ENCODE measurements at places on chromosomes 16 and 17.
A peak's percentile ranks its signal among the peaks of the same experiment; 100 is the strongest.

GRCh38 chr16:78127130-78127529 is 27.7 kb downstream of the WWOX start:
- DNase-seq, result peak; percentile 47

DNA sequence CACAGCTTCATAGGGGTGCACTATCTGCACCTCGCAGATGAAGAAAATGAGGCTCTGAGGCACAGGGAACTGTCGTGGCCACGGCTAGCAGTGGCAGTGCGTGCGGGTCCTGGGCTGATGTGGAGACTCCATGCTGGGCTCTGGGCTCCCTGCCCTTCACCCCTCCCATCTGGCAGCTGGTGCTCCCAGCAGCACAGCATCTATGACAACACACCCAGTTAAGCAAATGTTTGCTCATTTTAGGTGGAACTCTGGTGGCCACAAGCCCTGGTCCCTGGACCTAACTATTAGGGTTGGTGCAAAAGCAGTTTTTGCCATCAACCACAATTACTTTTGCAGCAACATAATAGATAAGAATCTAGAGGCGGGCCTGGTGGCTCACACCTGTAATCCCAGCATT is 30.9 kb downstream of the IFT140 start:
- no peak for DNase-seq

GRCh38 chr17:10871914-10872313 is 34.0 kb upstream of the PIRT start:
- DNase-seq, result no peak

DNA sequence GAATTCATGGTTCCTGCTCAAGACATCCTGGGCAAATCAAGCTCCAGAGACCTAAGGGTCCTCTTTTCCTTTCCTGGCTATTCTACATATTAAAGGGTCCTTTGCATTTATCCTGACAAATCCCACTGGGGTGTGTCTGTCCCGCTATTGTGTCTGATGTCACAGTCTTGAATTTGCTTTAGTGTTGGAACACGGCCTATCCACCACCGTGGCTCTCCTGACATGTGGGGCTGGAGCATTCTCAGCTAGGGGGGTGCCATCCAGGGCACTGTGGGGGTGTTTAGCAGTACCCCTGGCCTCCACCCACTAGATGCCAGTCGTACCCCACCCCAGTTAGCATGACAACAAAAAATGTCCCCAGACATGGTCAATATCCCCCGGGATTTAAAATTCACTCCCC is 92.9 kb downstream of the IRF8 start:
- no peak for DNase-seq

- no peak for DNase-seq
Measured at GRCh38 chr16:27907457-27907972, 156.0 kb downstream of the GSG1L start.

- no peak for DNase-seq
Measured at GRCh38 chr16:57092786-57093411, 516 bp downstream of the CPNE2 start.

DNA sequence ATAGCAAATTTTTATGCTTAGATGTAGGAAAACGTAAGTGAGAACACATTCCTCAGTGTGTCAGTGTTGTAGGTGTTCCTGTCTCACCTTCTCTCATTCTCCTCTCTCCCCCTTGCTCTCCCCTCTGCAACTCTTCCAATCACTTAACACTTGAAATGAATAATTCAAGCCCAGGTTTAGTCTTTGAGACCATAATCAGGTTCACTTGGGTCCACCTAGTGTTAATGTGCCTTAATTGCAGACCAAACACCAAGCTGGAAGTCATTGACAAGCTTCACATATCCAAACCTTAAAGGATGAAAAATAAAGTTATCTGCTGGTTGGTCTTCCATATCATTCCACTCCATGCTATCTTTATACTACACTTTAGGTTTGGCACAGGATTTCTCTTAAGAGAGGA is 37.0 kb downstream of the STXBP4 start:
- DNase-seq, result peak; percentile 32

Data from fibroblast of lung (primary cell).